T-helper 17 cell (primary cell): ENCODE measurements at places on chromosomes 7 and 10. TPM values are rescaled to one million over a fixed set of nuclear protein-coding genes. Genes with fewer than 3 reads are reported as not detected.

GRCh38 chr7:103134836-103135554, 13.9 kb downstream of the NAPEPLD start:
- no peak overlapping the region for H3K4me3 ChIP-seq
- H3K36me3 ChIP-seq, result peaks cover 5% of the 10 kb centered on the region
- peaks cover 7% of the 10 kb centered on the region for H3K4me1 ChIP-seq
- no peaks in the 10 kb centered on the region for H3K27me3 ChIP-seq
- no peak overlapping the region for H3K27ac ChIP-seq

GRCh38 chr10:90930971-90931871, 10.3 kb upstream of the ANKRD1 start:
- no peak overlapping the region for H3K27ac ChIP-seq
- H3K4me1 ChIP-seq, result peaks cover 12% of the 10 kb centered on the region
- H3K27me3 ChIP-seq, result peaks cover 73% of the 10 kb centered on the region
- H3K36me3 ChIP-seq, result no peaks in the 10 kb centered on the region

- H3K4me1 ChIP-seq, result peaks cover 5% of the 10 kb centered on the region
- no peak overlapping the region for H3K27ac ChIP-seq
- no peak for DNase-seq
- peaks cover 10% of the 10 kb centered on the region for H3K36me3 ChIP-seq
- H3K4me3 ChIP-seq, result peak overlapping the region; percentile 89
Observed at GRCh38 chr10:86365346-86366032, 1.1 kb downstream of the GRID1 start.

DNA sequence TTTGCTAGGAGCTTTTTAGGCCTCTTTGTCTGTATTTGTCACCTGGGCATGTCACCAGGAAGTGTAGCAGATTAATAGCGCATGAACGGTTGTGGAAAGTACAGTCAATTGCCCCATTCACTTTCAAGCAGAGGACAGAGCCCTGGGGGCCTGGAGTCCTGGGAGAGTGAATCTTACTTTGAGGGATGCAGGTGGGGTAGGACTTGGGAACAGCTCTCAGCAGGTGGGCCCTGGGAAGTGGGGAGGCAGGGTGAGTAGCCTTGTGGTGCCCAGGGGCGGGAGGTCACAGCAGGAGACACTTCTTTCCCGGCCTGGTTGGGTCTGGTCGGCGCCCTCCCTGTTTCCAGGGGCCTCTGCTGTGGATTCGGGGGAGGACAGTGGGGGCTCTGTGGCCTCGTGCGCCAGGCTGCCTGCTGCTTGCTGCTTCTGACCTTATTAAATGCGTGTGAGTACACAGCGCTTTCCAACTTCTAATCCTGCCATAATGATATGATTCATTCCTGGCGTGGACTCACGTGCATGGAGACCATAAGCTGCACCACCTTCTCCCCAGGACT, 51.6 kb upstream of the AQP1 start:
- no peak overlapping the region for H3K27ac ChIP-seq
- DNase-seq, result no peak
- peaks cover 4% of the 10 kb centered on the region for H3K4me1 ChIP-seq
- H3K27me3 ChIP-seq, result no peaks in the 10 kb centered on the region

GRCh38 chr7:81165070-81165469, 246.2 kb upstream of the SEMA3C start:
- H3K4me1 ChIP-seq, result no peaks in the 10 kb centered on the region
- H3K36me3 ChIP-seq, result no peaks in the 10 kb centered on the region
- no peak overlapping the region for H3K4me3 ChIP-seq
- DNase-seq, result no peak

CLDN12 gene
- total RNA-seq, result 1.6 TPM

GRCh38 chr7:641269-641671, 85.2 kb upstream of the DNAAF5 start:
- H3K4me1 ChIP-seq, result peaks cover 9% of the 10 kb centered on the region
- peak overlapping the region; percentile 49 for H3K27ac ChIP-seq
- no peak for DNase-seq

HUS1 gene
- total RNA-seq, result 57.7 TPM

CROT gene
- 9.3 TPM for total RNA-seq

SLC39A12 gene
- total RNA-seq, result not detected

DNA sequence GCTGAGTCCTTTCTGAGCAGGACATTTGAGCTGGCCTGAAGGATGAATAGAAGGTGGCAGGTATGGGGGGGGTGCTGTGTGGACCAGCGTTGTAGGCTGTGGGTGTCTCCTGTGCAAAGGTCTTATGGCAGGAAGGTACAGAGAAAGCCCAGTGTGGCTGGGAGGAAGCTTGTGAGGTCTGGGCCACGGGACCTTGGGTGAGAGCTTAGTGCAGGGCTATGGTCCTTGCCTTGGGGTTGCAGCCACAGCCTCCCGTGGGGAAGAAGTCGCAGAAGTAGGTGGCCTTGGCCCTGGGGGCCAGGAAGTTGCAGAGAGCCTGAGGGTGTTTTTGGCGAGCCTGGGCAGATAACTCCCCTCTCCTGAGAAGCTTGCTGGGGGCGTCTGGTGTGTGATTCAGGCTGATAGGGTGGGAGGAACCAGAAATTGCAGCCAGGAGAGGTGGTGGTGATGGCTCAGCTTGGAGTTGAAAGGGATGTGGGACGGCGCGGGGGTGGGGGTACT, 172.0 kb upstream of the TNRC18 start:
- no peak for DNase-seq
- H3K36me3 ChIP-seq, result peaks cover 7% of the 10 kb centered on the region

GRCh38 chr10:23469596-23470237, 30.8 kb downstream of the OTUD1 start:
- DNase-seq, result no peak
- peaks cover 36% of the 10 kb centered on the region for H3K27me3 ChIP-seq
- H3K4me1 ChIP-seq, result no peaks in the 10 kb centered on the region

KCP gene
- 1.2 TPM for total RNA-seq

DNA sequence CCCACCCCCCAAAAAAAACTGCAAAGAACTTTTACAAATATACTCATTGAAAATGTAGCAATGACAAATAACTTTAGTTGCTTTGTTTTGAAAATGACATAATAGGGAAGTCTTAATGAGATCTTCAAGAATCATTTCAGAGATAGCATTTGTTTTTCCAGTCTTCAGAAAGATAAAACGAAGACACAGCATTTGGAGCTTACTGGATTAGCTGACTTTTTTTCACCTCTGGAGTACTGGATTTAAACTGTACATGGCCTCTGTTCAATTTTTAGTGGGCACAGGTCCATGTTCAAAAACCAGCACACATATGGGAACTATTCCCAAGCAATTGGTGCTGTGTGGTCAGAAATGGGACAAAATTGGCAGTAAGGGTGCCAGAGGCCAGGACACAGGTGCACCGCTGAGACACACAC, 3.9 kb downstream of the RAB11FIP2 start:
- H3K36me3 ChIP-seq, result peaks cover 5% of the 10 kb centered on the region
- peaks cover 21% of the 10 kb centered on the region for H3K4me1 ChIP-seq
- H3K27ac ChIP-seq, result no peak overlapping the region
- DNase-seq, result no peak
